Activated CD4-positive, alpha-beta T cell treated with anti-CD3 and anti-CD28 coated beads, Interleukin-2, amount 50 U/mL, for 24 hours (primary cell): ENCODE measurements at places on chromosomes 2 and 18.

DNA sequence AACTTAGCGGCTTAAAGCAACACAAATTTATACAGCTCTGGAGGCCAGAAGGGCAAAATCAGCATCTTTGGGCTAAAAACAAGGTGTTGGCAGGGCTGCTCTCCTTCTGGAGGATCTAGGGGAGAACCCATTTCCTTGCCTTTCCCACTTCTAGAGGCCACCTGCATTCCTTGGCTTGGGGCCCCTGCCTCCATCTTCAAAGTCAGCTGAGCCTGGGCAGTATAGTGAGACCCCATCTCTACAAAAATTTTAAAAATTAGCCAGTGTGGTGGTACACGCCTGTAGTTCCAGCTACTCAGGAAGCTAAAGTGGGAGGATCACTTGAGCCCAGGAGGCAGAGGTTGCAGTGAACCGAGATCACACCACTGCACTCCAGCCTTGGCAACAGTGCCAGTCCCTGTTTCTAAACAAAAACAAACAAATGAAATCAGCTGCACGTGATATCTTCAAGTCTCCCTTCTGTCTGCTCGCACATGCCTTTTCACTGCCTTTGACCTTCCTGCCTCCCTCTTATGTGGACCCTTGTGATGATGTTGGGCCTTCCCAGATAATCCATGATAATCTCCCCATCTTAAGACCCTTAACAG lies 200.6 kb downstream of the ZFP36L2 start:
- no peak for DNase-seq

- DNase-seq, result no peak
Measured at GRCh38 chr2:63695583-63695982, 106.8 kb downstream of the MDH1 start.

DNA sequence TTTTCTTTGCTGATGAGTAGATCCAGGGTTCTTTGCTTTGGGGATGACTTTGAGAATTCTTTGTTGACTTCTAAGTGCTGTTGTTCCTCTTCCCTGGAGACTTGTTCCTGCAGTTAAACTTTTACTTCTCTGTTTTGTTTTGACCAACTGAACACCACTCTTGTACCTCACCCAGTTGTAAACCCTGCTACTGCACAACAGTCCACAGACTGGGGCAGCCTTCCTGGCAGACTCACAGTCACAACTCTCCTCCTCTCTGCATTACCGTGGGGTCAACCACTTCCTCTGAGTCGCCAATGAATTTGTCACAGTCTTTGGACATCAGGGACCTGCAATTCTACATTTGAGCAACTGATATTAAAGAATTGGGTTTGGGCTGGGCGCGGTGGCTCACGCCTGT lies 3.8 kb upstream of the SLC8A1 start:
- no peak for DNase-seq

DNA sequence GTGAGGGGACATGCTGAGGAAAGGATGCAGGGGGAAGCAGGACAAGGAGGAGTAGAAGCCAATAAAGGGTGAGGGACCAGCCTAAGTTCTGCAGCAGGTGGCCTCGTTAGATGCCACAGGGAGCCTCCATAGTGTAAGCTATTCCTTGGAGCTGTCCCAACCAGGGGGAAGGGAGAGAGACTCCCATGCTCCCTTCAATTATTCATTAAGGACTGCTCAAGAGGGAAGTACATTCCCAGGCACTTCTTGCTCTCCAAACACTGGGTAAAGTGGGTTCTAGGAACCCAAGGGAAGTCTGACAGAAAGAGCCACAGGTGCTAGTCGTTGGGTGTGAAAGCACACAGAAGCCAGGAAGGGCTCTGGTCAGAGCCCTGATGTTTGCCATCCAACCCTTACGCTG lies 193.7 kb downstream of the SLC39A10 start:
- DNase-seq, result no peak
